ENCODE measurements at places on chromosomes 2 and 18. TPM values are rescaled to one million over a fixed set of nuclear protein-coding genes. Genes with fewer than 3 reads are reported as not detected.

DNA sequence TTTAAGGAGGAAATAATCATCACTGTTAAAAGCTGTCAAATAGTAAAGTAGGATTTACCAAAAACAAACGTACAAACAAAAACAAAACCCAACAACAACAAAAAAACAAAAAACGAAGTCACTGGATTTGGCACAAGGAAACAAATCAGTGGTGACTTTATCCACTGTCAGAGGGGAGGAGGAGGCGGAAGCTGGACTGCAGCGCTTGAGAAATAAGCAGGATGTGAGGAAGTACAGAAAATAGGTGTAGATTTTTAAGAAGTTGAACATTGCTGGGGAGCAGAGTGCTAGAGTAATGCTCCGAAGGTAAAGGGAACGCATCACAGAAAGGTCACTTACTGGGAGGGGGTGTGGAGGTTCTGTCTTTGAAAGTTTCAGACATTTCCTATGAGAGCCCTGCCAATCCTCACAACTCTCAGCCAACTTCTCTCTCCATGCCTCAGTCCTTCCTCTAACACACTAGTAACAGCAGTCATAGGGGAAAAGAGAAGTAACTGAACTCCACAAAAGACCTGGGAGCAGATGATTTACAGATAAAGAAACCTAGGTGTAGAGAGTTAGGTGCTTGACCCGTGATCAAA, 220.2 kb upstream of the SMAD7 start:
- H3K27me3 ChIP-seq = no peaks in the 10 kb centered on the region
- peaks cover 13% of the 10 kb centered on the region for H3K4me1 ChIP-seq
- H3K27ac ChIP-seq = no peak overlapping the region
- DNase-seq = no peak
- H3K36me3 ChIP-seq = no peaks in the 10 kb centered on the region

GRCh38 chr18:23209031-23209430, 73.7 kb downstream of the CABLES1 start:
- H3K4me3 ChIP-seq = no peak overlapping the region
- H3K27me3 ChIP-seq = no peaks in the 10 kb centered on the region
- peaks cover 4% of the 10 kb centered on the region for H3K36me3 ChIP-seq
- H3K27ac ChIP-seq = no peak overlapping the region
- H3K4me1 ChIP-seq = no peaks in the 10 kb centered on the region
- no peak for DNase-seq

- DNase-seq = no peak
- H3K27me3 ChIP-seq = no peaks in the 10 kb centered on the region
- peak overlapping the region; percentile 10 for H3K27ac ChIP-seq
- no peaks in the 10 kb centered on the region for H3K4me1 ChIP-seq
- no peaks in the 10 kb centered on the region for H3K36me3 ChIP-seq
These were observed 1575.1 kb downstream of the LRP1B start for GRCh38 chr2:140555701-140556100.

GRCh38 chr2:170743530-170744239, 26.5 kb upstream of the ERICH2 start:
- H3K4me1 ChIP-seq = peaks cover 6% of the 10 kb centered on the region
- H3K36me3 ChIP-seq = no peaks in the 10 kb centered on the region
- peak; percentile 40 for DNase-seq
- H3K4me3 ChIP-seq = peak overlapping the region; percentile 1
- H3K27me3 ChIP-seq = no peaks in the 10 kb centered on the region

DNA sequence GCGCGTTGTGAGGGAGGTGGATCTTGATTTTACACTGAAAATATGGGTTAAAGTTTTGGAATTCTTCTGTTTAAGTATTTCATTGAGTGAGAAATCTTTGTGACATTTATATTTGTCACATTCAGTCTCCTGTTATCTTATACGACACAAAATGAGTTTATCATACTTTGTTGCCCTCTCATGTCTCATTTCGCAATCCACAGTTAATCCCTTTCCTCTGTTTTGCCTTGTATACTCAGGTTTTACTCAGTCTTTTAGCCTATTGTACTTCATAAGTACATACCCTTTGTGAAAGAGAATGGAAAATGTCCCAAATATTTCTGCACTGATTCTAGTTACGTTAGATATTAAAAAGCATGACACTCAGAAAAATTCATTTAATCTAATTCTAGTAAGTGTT, 142.7 kb downstream of the ATP9B start:
- no peak for DNase-seq
- no peaks in the 10 kb centered on the region for H3K27me3 ChIP-seq
- H3K36me3 ChIP-seq = peaks cover 1% of the 10 kb centered on the region
- no peak overlapping the region for H3K4me3 ChIP-seq
- H3K27ac ChIP-seq = no peak overlapping the region

DNA sequence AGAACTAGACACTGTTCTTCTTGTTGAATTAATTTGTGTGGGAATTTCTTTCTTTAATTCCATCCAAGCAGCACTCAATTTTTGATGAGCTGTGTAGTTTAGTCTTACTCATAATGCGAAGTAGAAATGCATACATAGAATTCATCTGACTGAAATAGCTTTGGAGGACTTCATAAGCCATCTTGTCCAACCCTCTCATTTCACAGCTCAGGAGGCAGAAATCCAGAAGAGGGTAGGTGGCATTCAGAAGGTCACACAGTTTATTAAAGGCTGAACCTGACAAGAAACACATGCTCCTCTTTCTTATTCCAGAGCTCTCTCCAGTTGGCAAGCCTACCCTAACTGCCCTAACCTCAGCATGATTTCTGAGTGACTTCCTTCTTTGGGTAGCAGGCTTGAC, 169.2 kb upstream of the NOSTRIN start:
- DNase-seq = no peak
- no peaks in the 10 kb centered on the region for H3K36me3 ChIP-seq
- H3K4me3 ChIP-seq = no peak overlapping the region
- no peaks in the 10 kb centered on the region for H3K4me1 ChIP-seq

DNA sequence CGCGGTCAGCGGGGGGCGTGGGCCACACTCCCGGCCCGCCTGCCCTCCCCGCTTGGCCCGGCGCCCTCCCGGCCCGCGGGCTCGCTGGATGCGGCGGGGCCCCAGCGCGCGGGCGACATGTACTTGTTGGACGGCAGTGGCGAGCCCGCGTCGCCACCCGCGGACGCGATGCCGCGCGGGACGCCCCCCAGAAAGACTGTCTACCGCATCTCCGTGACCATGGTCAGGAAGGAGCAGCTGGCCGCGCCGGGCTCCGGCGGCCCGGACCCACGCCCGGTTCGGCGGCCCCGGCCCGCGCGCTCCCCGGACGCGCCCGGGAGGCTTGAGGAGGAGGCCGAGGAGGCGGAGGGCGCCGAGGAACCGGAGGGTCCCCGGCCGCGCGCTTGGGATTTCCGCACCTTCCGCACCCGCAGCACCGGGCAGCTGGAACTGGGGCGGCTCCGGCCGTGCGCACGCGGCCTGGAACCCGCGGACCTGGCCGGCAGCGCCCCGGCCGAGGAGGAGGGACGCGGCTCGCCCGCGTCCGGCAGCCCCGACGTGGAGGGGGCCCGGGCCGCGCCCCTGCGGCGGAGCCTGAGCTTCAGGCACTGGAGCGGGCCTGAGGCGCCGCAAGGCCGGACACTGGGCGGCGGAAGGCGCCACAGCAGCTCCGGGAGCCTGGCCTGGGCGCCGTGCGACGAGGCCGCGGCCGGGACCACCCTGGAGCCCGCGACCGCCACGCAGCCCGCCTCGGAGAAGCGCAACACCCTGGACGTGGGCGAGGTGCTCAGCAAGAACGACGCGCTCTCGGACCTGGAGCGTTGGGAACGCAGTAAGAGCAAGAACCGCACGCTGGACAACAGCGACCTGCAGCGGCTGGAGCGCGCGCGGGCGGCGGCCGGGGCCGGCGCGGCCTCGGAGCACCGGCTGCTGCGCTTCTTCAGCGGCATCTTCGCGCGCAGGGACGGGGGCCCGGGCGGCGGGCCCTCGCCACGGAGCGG, 176.4 kb downstream of the AGAP1 start:
- H3K4me1 ChIP-seq = peaks cover 24% of the 10 kb centered on the region
- no peak overlapping the region for H3K27ac ChIP-seq
- DNase-seq = peak; percentile 43
- H3K27me3 ChIP-seq = no peaks in the 10 kb centered on the region

C2orf81 gene
- 0.44 TPM for polyA plus RNA-seq

FSHR gene
- not detected for polyA plus RNA-seq

APOB gene
- 431 TPM for polyA plus RNA-seq

BOLL gene
- polyA plus RNA-seq = not detected

Measured in liver (tissue), 10 donors.